ENCODE measurements at places on chromosomes 11 and 22.

DNA sequence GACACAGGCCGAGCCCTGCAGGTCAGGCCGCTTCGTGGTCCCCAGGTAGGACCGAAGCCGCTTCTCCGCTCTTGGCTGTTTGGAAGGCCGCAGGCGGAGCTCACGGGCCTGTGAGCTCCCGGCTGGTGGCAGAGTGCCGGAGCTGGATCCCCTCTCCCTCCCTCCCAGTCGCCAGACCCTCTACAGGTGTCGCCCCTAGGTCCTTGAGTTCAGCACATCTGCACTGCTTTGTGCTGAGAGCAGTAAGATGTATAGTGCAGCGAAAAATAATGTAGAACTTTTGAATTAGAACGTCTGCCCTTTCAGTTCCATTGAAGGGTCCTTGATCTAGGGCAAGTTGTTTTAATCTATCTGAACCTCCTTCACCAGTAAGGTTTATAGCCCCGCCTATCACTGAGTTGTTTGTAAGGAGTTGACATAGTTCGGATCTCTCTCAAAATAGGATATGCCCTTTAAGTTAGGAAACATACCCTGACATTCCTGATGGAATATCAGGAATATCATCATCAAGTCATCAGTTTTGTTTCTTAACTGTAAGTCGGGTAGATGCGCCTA is 419 bp downstream of the ANKRD49 start:
- DNase-seq = no peak

DNA sequence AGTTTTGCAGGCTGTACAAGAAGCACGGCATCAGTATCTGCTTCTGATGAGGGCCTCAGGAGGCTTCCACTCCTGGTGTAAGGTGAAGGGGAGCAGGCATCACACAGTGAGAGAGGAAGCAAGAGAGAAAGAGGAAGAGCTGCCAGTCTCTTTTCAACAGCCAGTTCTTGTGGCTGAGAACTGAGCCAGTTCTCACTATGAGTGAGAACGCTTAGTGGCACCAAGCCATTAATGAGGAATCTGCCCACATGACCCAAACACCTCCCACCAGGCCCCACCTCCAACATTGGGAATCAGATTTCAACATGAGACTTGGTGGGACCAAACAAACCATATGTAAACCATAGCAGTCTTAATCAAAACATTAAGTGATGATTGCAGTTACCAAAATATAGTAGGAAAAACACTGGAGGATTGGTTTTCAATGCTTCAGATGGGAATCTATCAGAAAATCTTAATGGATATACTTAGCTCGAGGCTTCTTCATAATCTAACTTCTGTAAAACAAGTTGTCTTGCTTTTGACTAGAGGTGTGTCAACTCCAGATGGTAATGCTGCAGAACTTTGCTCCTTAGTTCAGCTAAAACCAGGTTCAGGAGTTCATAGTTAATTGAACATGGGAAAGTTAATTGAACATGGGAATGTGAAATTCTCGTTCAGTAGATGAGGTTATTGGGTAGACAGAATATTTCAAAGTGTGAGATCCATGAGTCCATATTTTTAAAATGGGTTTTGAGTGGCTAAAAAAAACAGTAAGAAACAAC is 12.2 kb downstream of the FAR1 start:
- no peak for DNase-seq

- DNase-seq = no peak
Measured at GRCh38 chr22:31840585-31840984, 86.8 kb downstream of the DEPDC5 start.

GRCh38 chr11:1289211-1289935 is 20.1 kb downstream of the TOLLIP start:
- DNase-seq = no peak

DNA sequence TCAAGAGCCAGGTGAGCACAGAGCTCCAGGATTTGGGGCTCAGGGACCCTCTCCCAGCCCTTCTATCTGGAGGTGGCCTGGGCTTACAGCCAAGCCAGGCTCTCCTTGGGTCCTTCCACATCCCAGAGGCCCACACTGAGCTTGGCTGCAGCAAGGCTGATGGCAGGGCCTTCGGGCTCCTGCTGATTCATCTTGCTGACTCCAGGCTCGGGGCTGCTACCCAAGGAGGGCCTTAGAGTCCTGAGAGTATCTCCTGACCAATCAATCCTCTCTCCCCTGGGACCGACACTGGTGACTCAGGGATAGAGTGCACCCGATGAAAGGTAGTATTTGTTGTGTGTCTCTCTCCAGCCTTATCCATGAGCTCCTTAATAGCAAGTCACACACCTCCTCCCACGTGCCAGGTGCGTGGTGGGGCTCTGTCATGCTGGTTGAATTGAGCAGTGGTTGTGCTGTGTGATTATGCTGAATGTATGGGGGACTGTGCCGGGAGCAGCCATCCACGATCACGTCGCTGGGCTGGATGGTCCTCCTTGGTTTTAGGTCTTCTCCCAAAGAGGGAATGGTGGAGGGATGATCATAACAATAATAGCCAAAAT is 62.3 kb downstream of the GRIK4 start:
- no peak for DNase-seq

DNA sequence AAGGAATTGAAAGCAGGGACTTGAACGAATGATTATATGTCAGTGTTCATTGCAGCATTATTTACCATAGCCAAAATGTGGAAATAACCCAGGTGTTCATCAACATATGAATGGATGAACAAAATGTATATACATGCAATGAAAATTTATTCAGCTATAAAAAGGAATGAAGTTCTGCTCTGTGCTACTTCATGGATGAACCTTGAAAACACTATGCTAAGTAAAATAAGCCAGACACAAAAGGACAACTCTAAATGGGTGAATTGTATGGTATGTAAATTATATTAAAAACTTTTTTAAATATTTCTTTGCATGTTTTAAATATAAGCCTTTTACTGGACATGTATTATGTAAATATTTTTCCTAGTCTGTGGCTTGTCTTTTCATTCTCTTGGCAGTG is 107.0 kb downstream of the ME3 start:
- no peak for DNase-seq

DNA sequence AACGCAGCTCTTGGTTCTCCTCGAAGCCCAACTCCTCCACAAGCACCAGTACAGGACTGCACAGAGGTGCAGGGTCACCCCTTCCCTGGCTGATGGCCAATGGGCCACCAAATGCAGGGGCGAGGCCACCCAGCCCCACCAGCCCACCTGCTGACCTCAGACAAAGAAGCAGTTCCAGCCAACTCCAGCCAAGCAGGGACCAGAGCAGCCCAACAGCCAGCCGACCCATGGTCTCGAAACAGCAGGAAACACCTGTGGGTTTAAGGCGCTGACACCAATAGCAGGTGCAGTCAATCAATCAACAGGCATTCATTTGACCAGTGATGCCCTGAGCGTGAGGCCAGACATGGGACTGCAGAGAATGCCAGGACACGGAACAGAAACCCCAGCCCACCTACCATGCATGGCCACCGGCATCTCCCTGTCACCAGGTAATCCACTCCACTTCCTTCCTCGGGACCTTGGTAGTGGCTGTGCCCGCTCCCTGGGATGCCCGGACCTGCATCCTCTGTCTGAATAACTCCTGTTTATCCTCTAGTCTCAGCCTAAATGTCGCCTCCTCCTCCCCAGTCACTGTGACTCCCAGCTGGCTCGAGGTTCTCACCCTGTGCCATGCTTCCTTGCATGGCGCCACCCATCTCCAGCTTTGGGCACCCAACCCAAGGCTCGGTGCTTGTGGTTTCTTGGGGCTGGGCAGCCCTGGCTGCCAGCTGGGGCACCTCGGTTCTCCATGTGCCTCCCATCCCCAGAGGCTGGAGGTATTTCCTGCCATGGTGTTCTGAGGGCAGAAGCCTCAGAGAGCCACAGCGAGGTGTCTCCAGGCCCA is 1475.4 kb downstream of the BRD1 start:
- no peak for DNase-seq

DNA sequence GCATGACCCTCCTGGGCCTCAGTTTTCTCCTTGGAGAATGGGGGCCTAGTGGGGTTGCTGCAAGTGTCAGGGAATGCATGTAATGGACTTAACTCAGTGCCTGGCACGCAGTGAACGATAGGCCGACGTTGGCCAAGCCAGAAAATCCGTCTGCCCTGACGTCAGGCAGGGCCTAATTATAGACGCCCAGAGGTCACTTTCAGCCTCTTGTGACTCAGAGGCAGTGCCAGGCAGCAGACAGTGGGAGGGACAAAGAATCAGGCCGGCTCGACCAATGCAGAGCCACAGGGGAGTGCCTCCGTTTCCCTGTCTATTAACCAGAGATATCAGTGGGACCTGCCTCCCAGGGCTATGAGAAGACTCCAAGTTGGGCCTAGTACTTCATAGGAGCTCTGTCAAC is 115.0 kb downstream of the MN1 start:
- peak; percentile 87 for DNase-seq

DNA sequence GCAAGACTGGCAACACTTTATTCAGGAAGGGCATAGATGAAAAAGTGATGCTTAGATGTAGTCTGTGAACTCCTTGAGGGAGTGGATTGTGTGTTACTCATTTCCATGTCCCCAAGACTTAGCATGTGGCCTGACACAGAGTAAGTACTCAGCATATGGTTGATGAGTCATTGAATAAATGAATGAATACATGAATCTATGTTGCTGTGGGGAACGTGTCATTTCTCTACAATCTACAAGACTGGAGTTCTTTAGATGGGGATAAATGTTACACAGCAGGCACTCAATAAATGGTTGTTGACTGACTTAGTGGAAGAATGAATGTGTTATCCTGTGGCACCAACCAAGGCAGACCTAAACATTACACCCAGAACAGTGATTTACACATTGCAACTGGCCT is 17.9 kb downstream of the BPIFC start:
- DNase-seq = no peak

GRCh38 chr11:111520560-111520959 is 6.0 kb downstream of the HOATZ start:
- peak; percentile 27 for DNase-seq

DNA sequence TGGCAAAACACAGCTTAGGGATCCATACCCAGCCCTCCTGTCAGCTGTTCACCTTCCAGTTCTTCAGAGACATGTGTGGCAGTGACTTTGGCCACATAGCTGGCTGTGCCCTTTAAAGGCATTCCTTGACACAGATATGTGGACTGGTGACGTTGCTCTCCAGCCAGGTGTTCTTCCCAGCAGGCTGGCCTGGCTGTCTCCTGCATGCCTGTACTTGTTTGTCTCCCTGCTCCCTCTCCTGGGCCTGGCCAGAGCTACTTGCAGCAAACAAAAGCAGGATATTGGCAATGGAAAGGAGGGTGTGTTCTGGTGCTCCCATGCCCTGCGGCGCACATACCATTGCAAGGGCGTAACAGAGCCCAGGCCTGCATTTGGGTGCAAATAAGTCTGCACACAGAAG is 38.3 kb downstream of the PIK3IP1 start:
- DNase-seq = no peak

DNA sequence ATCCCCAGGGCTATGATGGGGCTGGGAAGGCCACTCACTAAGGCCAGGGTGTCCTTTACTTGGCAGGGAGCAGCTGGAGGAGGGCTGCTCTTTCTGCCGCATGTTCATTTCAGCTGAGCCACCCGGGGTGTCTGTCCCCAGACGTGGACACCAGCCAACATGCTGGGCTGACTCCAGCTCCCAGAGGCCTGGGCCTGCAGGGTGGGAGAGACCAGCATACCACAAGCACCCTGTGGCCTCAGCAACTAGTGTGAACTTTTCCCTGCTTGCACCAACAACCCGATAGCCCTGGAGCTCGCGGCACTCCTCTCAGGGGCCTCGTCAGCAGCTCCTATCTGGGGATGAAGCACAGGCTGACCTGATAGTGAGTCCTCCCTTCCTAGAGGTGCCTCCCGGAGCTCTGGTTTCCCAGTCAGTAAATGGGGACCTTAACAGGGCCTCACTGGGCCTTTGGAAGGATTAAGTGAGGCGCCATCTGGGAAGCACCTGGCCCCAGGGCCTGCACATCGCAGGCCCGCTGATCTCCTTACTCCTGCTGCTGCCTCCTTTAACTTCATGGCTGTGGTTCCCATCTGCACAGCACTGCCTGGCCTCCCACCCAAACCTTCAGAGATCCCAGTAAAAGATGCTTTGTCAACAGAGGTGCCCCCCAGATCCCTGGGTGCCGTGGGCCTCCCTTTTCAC is 83.4 kb downstream of the GALNT18 start:
- DNase-seq = no peak

- DNase-seq = no peak
Measured at GRCh38 chr11:34345540-34345876, 12.3 kb downstream of the ABTB2 start.

- no peak for DNase-seq
Measured at GRCh38 chr11:74806267-74806666, 57.6 kb downstream of the RNF169 start.

DNA sequence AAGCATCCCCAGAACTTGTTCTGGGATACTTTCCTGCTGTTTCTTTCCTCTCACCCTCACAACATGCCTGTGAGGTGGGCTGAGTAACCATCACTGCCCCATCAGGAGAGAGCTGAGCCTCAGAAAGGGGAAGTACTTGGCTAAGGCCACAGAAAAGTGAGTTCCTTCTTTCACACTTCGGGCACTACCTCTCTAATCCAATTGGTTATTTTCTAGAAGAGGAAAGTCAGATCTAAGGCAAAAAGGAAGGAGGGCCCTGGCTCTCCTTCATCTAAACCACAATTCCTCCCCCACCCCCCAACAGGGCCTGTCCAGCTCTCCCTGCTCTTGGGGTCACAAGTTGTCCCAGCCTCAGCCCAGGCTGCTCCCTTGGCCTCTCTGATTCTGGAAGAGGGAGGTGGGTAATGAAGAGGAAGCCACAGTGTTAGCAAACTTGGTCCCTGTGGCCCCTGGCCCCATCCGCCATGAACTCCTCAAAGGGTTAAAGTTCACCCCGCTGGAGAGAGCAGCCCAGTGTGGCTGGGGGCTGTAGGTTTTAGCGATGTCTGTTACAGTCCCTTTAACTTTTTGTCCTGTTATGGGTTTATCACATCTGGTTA is 34.0 kb downstream of the SLC22A12 start:
- no peak for DNase-seq

GRCh38 chr22:45203150-45203951 is 37.3 kb downstream of the KIAA0930 start:
- DNase-seq = no peak

DNA sequence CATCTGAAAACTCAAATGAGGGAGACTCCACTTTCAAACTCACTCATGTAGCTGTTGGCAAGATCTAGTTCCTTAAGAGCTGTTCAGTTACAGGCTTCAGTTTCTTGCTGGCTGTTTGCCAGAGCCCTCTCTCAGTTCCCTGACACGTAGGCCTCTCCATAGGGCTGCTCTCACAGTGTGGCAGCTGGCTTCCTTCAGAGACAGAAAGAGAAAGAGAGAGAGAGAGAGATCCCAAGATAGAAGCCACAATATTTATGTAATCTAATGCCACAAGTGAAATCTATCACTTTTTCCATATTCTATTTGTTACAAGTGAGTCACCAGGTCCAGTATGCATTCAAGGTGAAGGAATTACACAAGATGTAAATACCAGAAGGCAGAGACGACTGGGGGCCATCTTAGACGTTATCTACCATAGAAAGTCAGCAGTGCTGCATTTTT is 168.8 kb downstream of the RCN1 start:
- no peak for DNase-seq

DNA sequence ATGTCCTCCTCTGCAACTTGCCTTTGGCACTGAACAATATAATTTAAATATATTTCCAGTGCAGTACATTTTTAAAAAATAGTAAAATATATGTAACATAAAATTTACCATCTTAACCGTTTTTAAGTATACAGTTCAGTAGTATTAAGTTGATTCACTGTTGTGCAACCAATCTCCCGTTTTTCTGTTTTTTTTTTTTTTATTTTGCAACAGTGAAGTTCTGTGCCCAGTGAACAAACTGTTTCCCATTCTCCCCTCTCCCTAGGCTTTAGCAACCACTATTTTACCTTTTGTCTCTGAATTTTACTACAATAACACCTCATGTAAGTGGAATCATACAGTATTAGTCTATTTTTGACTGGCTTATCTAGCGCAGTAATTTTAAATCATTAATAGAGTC is 13.8 kb downstream of the PRRG4 start:
- DNase-seq = no peak

All from AG08395 (cell line).